ENCODE measurements at places on chromosomes 11 and 22. TPM values are rescaled to one million over a fixed set of nuclear protein-coding genes. Genes with fewer than 3 reads are reported as not detected.

Gene OR51E2
- not detected for total RNA-seq

Gene CATSPERZ
- not detected for total RNA-seq

Gene ELFN2
- total RNA-seq: 0.88 TPM

Gene NFAM1
- 0.18 TPM for total RNA-seq

GRCh38 chr22:48835857-48836672 is 991.6 kb downstream of the BRD1 start:
- no peaks in the 10 kb centered on the region for H3K4me1 ChIP-seq
- H3K27me3 ChIP-seq: peaks cover 24% of the 10 kb centered on the region
- no peak overlapping the region for H3K4me3 ChIP-seq
- no peak for DNase-seq
- H3K36me3 ChIP-seq: no peaks in the 10 kb centered on the region

DNA sequence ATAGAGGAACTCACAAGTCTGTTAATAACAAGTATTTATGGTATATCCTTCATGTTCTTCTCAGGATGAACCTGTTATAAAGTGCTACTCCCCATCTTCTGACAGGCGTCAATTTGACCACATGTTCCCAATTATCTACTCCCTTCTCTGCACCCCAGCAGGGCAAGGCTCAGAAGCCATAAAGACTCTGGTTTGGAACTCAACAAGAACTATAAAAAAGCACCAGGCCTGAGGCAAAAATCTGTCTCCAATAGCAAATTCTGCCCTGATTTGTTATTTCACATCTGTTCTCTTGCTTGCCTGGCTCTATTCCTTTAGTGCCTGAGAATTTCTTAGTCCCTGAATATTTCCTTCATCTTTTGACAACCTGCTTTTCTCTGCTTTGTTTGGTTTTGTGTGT is 618.2 kb upstream of the KIRREL3 start:
- no peak overlapping the region for H3K4me3 ChIP-seq

- H3K36me3 ChIP-seq: no peaks in the 10 kb centered on the region
- no peaks in the 10 kb centered on the region for H3K4me1 ChIP-seq
- H3K4me3 ChIP-seq: no peak overlapping the region
- DNase-seq: peak; percentile 12
- H3K27ac ChIP-seq: no peak overlapping the region
These were observed 13.4 kb downstream of the VWCE start for GRCh38 chr11:61281581-61282250.

Gene OR2D2
- total RNA-seq: not detected

Gene AHNAK
- 395 TPM for total RNA-seq

DNA sequence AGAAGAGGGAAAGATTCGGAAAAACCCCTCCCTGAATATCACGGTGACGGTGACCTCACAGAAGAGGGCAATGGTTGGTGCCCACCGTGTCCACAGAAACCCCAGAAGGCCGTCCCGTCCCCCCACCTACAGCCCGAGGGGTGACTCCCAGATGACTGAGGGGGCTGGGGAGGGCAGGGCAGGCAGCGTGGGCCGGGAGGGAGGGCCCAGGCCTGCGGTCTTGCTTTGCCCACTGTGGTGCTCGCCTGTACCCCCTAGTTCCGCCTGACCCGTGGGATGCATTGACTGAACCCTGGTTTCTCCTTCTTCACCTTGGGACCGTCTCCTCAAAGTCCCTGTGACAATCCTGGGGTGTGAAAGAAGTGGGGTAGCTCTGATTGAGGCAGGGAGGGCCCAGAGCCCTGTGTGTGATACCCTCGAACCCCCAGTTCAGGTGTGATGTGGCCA is 526.7 kb downstream of the BRD1 start:
- no peak overlapping the region for H3K4me3 ChIP-seq
- no peak for DNase-seq
- no peaks in the 10 kb centered on the region for H3K27me3 ChIP-seq
- no peaks in the 10 kb centered on the region for H3K4me1 ChIP-seq
- H3K36me3 ChIP-seq: no peaks in the 10 kb centered on the region
- H3K27ac ChIP-seq: no peak overlapping the region

Gene MRGPRD
- not detected for total RNA-seq

- no peak for DNase-seq
- peaks cover 8% of the 10 kb centered on the region for H3K4me1 ChIP-seq
- H3K27ac ChIP-seq: no peak overlapping the region
These were observed 117.3 kb upstream of the GRK3 start for GRCh38 chr22:25447067-25447685.

GRCh38 chr22:33812360-33812977 is 107.8 kb downstream of the LARGE1 start:
- H3K4me3 ChIP-seq: no peak overlapping the region
- no peak for DNase-seq
- no peaks in the 10 kb centered on the region for H3K36me3 ChIP-seq
- H3K27me3 ChIP-seq: no peaks in the 10 kb centered on the region

GRCh38 chr11:17369094-17369493 is 17.5 kb downstream of the NCR3LG1 start:
- no peak overlapping the region for H3K4me3 ChIP-seq
- no peak overlapping the region for H3K27ac ChIP-seq
- no peaks in the 10 kb centered on the region for H3K4me1 ChIP-seq
- H3K27me3 ChIP-seq: no peaks in the 10 kb centered on the region
- peaks cover 14% of the 10 kb centered on the region for H3K36me3 ChIP-seq

GRCh38 chr22:44030702-44031082 is 6.6 kb downstream of the PARVB start:
- H3K36me3 ChIP-seq: no peaks in the 10 kb centered on the region
- H3K27ac ChIP-seq: peak overlapping the region; percentile 74
- no peaks in the 10 kb centered on the region for H3K27me3 ChIP-seq
- H3K4me1 ChIP-seq: peaks cover 22% of the 10 kb centered on the region
- no peak overlapping the region for H3K4me3 ChIP-seq
- DNase-seq: no peak

Gene MRGPRF
- total RNA-seq: not detected
